Thymus (tissue), 14 donors: ENCODE measurements at places on chromosomes 6 and 20. TPM values are rescaled to one million over a fixed set of nuclear protein-coding genes. Genes with fewer than 3 reads are reported as not detected.

GRCh38 chr20:47205577-47206123 is 150.8 kb downstream of the ZMYND8 start:
- no peak for DNase-seq

SLC17A1 gene
- total RNA-seq, result not detected

DNA sequence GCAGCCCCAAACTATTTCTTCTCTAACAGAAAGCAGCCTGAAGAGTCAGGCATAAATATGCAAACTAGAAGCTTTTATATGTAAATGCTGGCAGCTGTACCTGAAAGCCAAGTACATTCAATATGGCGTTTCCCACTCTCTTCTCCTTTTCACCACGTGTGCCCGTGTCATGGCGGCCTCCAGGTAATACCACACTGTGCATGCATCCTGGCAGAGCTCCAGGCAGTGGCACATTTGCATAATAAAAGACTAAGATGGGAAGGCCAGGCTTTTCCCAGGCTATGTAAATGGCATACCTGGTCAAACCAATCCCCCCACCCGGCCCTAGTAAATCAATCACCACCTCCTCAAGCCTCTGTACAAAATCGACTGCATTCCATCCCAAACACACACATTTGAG is 120.6 kb downstream of the MMUT start:
- DNase-seq, result no peak

- peak; percentile 66 for DNase-seq
Measured at GRCh38 chr6:474453-475185, 83.1 kb downstream of the IRF4 start.

GRCh38 chr6:85464722-85465150 is 14.9 kb downstream of the NT5E start:
- DNase-seq, result no peak

PPIL6 gene
- 1.3 TPM for total RNA-seq

- DNase-seq, result no peak
Measured at GRCh38 chr6:103895136-103895535, 964.6 kb downstream of the HACE1 start.

- DNase-seq, result no peak
Measured at GRCh38 chr6:109795994-109796555, 105.0 kb downstream of the FIG4 start.

DNA sequence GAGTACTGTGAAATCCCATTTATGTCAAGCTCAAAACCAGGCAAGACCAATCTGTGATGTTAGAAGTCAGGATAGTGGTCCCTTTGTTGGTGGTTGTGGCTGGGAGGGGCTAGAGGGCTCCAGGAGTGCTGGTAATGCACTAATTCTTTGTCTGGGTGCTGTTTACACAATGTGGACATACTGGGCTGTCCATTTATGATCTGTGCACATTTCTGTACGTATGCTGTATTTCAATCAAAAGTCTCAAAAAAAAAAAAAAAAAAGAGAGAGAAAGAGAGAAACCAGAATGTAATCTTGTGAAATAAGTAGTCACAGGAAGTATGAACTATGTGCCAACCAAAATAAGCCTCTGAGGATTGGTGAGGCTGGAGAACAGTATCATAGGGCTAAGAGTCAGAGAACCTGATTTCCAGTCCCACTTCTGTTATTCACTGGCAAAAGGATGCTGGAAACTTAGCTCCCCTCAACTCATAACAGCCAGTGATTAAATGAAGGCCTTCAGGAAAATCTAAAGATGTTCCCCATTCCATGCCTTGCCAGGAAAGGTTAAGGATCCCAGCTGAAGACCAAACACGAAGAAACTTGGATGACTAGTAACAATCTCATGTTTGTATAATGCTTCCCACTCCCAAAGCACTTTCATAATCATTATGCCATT is 19.6 kb upstream of the TRAM2 start:
- no peak for DNase-seq

GRCh38 chr20:16946097-16946496 is 197.9 kb downstream of the OTOR start:
- DNase-seq, result no peak

DNA sequence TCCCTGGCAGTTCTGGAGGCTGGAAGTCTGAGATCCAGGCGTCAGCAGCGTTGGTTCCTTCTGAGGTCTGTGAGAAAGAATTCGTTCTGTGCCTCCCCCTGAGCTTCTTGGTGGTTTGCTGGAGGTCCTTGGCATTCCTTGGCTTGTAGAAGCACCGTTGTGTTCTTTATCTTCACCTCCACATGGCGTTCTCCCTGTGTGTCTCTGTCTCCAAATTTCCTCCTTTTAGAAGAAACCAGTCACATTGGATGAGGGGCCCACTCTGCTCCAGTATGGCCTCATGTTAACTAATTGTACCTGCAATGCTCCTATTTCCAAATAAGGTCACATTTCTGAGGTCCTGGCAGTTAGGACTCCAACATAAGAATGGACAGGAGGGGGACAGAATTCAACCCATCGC is 73.0 kb upstream of the BACH2 start:
- no peak for DNase-seq

DNA sequence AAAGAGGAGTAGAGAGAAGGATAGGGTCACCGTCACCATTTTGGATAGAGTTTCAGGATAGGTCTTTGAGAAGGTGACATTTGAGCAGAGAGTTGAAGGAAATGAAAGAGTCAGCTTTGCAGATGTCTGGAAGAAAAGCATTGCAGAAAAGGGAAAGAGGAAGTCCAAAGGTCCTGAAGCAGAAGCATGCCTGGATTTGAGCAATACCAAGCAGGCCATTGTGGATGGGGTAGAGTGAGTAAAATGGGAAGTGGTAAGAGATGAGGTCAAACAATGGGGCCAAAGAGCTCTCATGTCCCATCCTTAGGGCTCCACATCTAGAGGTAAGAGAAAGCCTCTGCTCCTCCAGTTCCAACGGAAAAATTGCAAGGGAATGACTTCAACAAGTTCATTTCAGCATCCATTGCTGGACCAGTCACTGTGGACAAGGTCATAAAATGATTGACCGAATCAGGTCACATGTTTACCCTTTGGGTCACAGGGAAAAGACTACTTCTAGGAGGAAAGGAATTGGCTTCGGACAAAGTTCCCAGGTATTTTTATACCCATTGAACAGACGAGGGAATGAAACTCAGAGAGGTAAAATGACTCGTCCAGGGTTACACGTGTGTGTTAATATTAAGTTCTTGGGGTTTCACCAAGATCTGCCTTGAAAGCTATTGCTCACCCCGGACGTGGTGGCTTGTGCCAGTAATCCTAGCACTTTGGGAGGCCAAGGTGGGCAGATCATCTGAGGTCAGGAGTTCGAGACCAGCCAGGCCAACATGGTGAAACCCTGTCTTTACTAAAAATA is 6.6 kb upstream of the SAMHD1 start:
- DNase-seq, result no peak

PRR18 gene
- 0.05 TPM for total RNA-seq

PRPH2 gene
- total RNA-seq, result 0.57 TPM

GRCh38 chr6:112007254-112007653 is 46.6 kb upstream of the CCN6 start:
- no peak for DNase-seq

TSBP1 gene
- total RNA-seq, result not detected

GRCh38 chr20:24994186-24994465 is 1.6 kb upstream of the APMAP start:
- no peak for DNase-seq

- no peak for DNase-seq
Measured at GRCh38 chr6:47056832-47057231, 14.7 kb upstream of the ADGRF1 start.

GRCh38 chr6:119830494-119831295 is 481.1 kb upstream of the MAN1A1 start:
- DNase-seq, result no peak

RAB44 gene
- 0.28 TPM for total RNA-seq

- DNase-seq, result no peak
Measured at GRCh38 chr20:5882166-5882565, 68.2 kb downstream of the TRMT6 start.

EGFL8 gene
- total RNA-seq, result 10.5 TPM

TULP4 gene
- 57.1 TPM for total RNA-seq

- no peak for DNase-seq
Measured at GRCh38 chr20:329851-330232, 4.5 kb downstream of the SOX12 start.

- no peak for DNase-seq
Measured at GRCh38 chr20:24109008-24109407, 120.4 kb upstream of the GGTLC1 start.

EEF1A2 gene
- total RNA-seq, result 0.19 TPM

DNA sequence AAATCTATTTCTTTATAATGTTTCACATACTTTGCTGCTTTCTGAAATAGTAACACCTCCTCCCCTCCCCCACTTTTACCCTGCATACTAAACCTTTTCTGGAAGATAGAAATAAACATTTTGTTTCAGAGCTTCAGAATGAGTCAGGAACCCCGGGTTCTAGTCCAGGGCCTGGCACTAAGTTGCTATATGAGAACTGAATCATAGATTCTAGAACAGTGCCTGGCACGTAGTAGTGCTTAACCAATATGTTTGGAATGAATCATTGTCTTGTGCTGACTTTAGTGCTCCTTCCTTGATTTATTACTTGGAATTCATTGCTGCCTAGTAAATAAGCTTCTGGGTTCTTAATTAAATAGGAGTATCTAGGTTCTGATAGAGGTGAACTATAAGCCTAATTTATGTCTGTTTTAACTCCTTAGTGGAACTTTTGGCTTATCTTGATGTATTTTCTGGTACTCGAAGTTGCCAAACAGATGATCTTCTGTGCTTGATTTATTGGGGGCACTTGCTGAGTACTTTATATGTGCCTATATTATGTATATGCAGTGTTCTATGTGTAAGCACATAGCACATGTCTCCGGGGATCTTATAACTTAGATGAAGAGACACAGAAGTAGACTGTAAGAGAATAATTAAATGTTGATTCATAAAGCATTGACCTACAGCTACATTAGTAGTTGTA is 18.6 kb downstream of the TAB2 start:
- no peak for DNase-seq
